ENCODE measurements at places on chromosomes 2 and 18.

DNA sequence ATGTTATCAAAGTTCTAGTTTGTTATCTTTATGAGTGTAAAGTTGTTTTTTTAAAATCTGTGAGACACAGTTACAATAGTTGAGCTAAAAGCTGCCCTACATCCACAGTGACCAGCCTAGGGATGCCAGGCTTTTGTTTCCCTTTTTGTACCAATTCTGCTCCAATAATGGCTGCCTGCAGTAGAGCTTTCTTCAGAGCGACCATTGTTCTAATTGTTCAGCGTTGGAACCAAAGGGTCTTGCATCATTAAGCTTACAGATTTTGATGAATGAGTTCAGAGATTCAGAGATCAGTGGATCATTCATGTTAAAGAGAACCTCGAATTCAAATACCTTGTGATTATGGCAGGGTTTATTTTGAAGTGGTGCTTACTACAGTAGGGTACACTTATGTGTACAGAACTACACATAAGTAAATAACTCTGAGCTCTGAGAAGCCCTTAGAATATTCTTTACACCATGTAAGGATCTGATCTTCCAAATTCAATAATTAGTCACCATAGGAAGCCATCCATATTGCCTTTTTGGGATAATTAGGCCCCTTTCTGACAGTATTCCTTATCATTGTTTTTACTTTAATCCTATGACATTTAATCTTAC is 157.9 kb downstream of the MYO1B start:
- DNase-seq: no peak

- DNase-seq: no peak
Measured at GRCh38 chr2:7121851-7122250, 204.6 kb downstream of the RNF144A start.

- DNase-seq: no peak
Measured at GRCh38 chr2:113376253-113376912, 61.1 kb upstream of the ZNG1B start.

DNA sequence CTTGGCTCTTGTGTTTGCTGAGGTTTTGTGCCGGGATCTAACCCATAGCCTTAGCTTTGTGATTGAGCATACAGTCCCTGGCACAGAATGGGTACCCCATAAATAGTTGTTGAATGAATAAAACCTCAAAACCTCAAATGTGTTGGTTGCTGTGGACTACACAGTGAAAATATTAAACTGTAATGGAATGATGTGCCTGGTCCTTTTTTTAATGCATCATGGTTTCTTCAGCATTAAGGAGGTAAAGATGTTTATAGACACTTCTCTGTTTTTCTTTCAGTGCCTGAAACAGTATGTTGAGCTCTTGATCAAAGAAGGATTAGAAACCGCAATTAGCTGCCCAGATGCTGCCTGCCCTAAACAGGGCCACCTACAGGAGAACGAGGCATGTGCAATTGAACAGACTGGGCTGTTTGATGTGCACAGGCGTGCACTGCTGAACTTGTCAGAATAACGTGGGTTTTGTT is 97.0 kb downstream of the RNF144A start:
- peak; percentile 71 for DNase-seq

- no peak for DNase-seq
Measured at GRCh38 chr2:220586980-220587530, 959.6 kb downstream of the SLC4A3 start.

DNA sequence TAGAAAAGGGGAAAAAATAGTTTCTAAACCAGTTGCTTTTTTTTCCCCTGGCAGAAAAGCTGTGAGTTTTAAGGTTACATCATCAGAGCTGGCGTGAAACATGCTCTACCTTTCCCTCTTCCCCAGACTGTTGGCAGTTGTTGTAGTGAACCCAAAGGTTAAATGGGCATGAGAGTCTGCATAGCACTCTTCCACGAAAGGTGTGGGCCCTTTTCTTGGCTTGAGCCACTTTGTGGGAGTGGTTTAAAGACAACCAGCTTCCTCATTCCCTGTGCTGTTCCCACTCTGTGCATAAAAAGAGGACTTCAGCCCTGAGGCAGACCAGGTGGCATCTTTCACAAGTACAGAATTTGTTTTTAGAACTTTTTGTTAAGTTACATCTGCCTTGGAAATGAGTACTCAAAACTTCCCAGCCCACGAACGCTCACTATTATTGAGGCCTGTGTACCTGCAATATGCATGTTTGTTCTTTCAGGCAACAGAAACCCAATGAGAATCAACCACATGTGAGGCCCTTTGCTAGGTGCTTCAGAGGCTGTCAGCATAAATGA is 243.8 kb downstream of the BABAM2 start:
- DNase-seq: no peak

- no peak for DNase-seq
Measured at GRCh38 chr2:100228415-100228814, 86.0 kb upstream of the AFF3 start.

DNA sequence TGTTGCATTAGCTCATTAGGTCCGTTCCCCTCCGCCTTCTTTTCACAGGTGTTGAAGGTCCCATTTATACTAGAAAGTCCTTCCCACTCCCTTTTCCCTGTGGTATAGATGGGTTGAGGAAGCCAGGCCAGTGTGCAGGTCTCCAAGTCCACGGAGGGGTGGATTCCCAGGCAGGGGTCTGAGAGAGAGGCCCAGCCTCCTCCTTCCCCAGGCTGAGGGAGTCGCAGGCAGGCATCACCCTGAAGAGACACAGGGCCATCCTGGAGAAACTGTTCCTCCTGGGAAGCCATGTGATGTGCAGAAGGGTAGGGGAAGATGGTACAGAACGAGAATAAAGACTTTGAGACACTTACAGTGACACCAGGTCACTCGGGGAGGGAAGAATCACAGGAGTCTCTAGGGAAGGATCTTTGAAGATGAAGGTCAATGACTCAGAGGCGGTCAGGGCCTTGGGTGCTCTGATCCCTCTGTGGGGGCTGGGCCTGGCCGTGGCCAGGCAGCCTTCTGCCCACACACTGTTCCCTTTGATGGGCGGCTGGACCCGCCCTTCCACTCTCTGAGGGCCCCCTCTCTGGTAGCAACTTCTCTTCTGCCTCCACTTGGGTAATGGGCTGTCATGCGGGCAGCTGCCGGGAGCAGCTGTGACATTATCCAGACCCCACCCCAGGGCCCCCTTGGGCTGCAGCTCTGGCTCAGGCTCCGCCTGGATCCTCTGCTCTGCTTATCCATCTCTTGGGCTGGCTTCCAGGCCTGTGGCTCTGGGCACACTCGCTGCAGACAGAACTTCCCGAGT is 45.1 kb downstream of the RHOB start:
- no peak for DNase-seq

GRCh38 chr2:69535817-69536241 is 98.6 kb upstream of the NFU1 start:
- DNase-seq: no peak

GRCh38 chr2:168530982-168531622 is 75.0 kb downstream of the CERS6 start:
- DNase-seq: no peak

DNA sequence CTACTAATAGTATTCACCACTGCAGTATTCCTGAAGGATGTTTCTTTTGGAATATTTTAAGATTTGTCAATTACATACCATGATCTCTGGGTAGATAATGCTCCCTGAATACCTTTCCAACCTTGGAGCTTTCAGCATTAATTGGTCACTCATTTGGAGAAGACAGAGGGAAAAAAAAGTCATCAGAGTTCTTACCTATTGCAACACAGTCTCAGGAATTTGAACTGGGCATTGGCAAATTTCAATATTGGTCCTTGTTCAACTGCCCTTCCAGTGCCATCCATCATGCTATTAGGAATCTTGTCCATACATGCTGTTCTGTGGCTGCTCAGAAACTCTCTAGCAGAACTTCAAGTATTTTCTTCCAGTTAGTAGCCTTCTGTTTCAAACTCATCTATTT is 83.6 kb upstream of the KCNJ3 start:
- DNase-seq: no peak

- no peak for DNase-seq
Measured at GRCh38 chr2:47219970-47220369, 64.9 kb upstream of the STPG4 start.

DNA sequence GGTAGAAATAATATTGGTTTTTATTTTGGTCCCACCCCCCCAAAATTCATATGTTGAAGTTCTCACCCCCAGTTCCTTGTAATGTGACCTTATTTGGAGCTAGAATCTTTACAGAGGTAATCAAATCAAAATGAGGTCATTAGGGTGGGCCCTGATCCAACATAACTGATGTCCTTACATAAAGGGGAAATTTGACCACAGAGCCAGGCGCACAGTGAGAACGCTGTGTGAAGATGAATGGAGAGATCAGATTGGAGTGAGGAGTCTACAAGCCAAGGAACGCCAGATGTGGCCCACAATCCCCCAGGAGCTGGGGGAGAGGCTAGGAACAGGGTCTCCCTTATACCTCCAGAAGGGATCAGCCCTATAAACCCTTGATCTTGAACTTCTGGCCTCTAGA is 31.6 kb upstream of the TRIB2 start:
- no peak for DNase-seq

- peak; percentile 72 for DNase-seq
Measured at GRCh38 chr18:76678248-76678647, 144.1 kb upstream of the ZNF236 start.

- no peak for DNase-seq
Measured at GRCh38 chr2:168191955-168192785, 55.2 kb downstream of the STK39 start.

DNA sequence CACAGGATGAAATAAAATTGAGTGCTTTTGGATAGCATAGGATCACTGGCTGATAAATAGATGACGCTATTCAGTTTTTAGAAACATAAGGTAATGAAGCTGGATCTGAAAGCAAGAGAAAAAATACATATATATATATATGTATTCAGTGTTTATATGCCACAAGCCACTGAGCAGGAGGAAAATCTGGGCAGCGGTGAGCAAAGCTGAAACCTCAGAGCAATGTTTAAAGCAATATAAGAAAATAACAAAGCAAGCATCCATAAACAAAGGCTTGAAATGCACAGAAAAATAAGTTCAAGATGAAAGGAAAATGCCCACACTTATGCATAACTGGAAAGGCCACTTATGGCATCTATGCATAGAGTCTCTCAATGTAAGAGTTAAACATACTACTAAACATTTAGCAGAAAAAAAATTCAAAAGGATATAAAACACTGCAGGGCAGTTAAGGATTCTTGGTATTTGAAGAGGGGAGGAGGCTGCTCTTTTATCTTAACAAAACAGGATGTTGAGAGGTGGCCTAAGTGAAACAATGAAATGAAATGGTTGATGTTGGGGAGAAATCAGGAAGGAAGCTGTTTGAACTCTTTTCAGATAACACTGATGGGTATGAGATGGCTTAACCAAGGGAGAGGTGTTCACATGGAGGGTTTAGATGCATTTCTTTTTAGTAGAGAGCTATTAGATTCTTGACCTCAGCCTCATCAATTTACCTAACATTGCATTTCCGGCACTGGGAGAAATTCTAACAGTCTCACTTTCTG is 129.1 kb downstream of the ARHGAP15 start:
- no peak for DNase-seq
